ENCODE measurements at places on chromosomes 4 and X.

- no peak for DNase-seq
Measured at GRCh38 chr4:76576824-76577223, 141.8 kb downstream of the SHROOM3 start.

GRCh38 chr4:53591372-53591892 is at the start of gene LNX1:
TSS of gene LNX1 (minus strand) at chr4:53591486. CDS start at chr4:53574002, 17,484 bp downstream.
- DNase-seq = no peak

GRCh38 chrX:136819031-136819703 is 38.4 kb upstream of the ARHGEF6 start:
- DNase-seq = no peak

DNA sequence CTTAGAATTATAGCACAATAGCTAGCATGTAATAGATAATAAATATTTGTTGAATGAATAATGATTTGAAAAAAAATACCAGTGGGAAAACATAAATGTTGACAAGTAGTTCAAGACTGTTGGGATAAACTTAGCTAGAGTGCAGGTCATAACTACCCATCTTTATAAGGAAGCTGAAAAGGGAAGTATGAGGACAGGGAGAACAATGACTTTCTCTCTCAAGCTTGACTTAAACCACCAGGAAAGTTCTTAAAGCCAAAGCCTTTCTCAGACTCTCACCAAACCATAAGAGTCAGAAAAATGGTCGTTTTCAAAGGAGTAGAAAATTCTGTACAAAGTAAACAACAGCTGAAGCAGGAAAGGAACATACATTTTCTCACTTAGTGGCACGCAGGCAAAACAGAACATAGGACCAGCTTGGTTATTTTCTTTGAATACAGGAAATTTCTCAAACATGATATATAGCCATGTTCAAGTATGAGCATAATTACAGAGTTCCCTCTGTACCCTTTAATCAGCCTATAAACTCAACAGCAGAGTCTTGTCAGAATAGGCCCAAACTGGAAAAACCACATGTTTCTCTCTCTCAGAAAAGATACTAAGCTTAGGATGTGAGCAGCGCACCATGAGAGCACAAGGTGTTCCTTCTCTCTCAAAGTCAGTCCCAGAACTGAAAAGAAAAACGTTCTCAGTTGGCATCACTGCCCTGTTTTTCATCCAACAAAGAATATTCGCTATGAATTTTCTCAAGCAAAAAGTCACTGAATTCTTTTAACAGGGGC is 28.7 kb downstream of the MAPK10 start:
- DNase-seq = no peak

DNA sequence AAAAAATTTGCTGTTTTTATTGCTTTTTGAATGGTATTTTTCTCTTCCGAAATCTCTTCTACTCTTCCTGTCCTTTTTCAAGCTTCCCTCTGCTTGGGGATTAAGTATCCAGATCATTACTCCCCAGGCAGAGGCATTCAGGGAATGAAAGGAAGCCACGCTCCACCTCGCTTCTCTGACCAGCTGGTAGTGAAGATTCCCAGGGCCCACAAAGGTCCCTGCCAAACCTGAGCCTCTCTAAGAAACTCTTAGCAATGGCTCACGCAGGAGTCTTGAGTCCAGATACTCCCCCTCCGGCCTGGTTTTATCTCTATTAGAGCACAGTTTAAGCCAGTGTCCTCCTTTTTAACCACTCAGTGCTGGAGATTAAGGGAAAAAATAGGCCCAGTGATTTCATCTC is 51.4 kb upstream of the SOD3 start:
- DNase-seq = no peak

All from activated gamma-delta T cell treated with Interleukin-2 at 50 U/mL for 16 hours (primary cell).